Stimulated activated CD8-positive, alpha-beta memory T cell treated with anti-CD3 and anti-CD28 coated beads, Interleukin-2, amount 100 ng/mL, for 1 hour (primary cell): ENCODE measurements at places on chromosomes 12 and 14.
A peak's percentile ranks its signal among the peaks of the same experiment; 100 is the strongest.

DNA sequence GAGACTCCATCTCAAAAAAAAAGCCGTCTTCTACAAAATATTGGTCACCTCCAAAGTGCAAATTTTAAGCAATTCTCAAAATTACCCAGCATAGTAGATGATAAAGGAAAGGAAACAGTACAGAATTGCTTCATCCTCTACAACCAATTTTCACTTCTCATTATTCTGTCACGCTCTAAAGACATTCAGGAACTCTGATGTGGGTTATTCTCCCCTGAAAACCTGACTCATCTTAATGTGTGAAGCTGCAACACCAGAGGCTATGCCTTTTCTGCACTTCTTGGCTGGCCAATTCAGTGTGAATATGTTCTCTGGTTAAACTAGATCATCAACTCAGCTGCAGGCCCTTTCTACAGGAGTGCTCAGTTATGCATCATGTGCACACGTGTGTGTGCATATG, 11.0 kb downstream of the PTGER2 start:
- DNase-seq = no peak

DNA sequence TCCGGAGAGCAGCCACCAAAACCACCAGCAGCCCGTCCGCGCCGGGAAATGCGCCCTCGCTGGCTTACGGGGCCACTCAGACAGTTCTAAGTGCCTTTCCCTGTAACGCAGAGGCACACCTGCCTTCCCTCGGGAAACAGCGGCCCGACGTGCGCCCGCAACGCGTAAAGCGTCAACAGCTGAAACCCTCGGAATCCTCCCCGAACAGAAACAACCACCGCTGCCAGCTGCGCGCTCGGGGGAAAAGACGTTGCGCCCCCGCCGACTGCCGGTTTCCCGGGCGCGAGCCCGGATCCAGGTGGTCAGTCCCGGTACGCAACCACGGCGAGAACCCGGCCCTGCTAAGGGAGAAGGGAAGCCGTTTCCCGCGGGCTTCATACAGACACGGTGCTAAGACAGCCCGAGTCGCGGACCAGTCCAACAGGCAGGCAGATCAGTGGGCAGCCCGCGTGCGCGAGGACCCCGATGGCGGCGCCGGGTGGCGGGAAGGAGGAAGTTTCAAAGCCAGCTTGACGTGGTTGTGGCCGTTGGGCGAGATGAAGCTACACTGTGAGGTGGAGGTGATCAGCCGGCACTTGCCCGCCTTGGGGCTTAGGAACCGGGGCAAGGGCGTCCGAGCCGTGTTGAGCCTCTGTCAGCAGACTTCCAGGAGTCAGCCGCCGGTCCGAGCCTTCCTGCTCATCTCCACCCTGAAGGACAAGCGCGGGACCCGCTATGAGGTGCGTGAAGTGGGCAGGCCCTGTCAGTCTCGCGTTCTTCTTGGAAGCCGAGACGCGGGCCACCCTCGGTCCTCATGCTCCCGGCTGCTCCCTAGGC, at the start of gene LRR1:
Gene LRR1 (plus strand): TSS at position 456 of the 816 bp plus-strand sequence. CDS start 81 bp downstream, at position 537.
- peak; percentile 69 for DNase-seq

DNA sequence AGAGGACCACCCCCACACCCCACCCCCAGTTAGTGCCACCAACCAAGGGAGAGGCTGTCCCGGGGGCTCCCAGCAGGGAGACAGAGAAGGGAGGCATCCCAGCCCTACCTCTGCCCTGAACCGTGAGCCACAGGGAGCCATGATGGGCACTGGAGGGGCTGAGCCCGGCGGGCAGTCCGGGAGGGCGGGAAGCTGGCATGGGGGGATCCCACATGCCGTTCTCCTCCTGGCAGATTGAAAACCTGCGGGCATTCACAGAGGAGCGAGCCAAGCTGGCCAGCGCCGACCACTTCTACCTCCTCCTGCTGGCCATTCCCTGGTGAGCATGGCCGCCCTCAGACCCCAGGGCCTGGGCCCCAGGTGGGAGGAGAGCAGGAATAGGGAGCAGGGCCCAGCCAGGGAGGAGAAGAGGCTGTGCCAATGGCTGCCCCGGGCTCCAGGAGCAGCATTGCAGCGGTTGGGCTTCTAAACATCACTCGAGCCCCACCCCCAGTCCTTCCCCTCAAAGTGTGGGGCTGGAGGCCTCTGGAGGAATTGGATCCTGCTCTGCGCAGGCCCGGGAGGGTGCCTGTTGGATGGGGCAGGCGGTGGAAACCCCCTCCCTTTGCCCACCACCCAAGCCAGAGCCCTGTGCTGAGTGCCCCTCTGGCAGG, 14.5 kb upstream of the ADSS1 start:
- no peak for DNase-seq

DNA sequence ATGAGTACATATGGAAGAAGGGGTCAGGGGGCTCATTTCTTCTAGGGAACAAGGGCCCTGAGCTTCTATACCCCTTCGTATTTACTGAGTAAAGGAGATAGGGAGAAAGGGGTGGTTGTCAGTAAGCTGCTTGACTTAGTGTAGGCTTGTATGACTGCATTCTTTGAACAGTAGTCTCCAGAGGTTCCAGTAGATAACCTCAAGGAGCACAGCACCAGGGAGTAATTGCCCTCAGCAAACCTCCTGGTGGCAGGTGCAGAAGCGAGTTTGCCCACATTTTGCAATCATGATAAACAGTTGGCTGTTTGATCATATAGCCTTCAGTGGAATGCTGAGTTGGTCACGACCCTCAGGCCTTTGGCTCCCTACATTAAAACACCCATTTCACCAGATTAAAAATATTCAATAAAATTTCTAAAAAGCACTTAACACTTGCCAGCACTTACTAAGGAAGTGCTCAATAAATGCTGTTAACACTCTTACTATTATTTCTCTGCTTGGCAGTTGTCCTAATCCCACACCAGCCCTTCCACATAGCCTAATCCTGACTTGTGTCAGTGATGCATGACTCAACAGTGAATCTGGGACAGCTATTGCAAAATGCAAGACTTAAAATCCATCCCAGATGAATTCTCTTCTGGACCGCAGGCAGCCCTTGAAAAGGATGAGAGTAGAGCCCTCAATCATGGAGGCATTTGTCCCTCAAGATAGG, 3.7 kb upstream of the DHRS4L2 start:
- DNase-seq = no peak

DNA sequence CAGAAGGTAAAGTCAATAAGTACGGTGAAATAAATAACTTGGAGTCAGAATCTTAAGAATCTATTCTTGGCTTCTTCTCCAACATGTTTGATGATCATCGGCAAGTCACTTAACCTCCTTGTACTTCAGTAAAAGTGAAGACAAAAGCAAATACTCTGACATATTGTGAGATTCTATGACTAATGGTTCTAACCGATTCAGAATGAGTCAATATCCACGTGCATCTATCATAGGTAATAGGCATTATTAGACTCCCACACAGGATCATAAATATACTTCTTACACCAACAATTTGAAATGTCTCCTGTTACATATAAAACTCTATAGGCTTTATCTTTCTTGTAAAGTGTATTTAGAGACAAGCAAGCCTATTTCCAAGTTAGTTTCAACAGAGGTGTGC, 144.4 kb upstream of the ATXN7L3B start:
- DNase-seq = no peak

DNA sequence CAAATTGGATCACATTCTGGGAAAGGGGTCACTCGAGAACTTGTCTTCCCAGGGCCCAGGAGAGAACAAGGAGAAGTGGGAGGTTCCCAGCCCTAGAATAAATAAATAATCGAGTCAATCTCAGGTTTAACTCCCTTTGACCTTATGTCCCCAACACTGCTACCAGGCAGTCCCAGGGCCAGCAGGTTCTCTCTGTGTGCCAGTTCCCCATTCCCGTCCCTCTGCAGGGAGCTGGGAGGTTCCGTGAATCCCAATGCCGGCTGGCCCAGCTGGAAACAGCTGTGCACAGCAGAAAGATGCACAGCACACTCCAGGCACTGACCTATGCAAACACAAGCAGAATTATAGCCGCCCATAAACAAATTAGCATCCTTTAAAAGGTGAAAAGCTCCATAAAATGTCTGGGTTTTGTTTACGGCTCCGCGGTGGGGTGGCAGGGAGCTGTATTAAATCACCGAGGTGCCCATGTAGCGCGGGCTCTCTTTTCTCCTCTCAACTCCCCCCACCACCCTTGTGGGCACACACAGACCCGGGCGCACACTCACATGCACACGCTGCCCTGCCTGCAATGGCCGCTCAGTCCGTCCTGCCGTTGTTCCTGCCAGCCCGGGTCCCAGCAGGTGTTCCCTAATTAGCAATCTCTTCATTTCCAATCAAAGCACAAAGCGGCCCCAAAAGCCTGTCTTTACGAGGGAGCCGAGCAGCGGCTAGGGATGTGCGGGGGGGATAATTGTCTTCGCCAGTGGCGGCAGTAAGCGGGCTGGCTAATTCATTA, 46.6 kb upstream of the ESRRB start:
- DNase-seq = no peak

GRCh38 chr12:113948151-113948914, 17.8 kb downstream of the RBM19 start:
- DNase-seq = no peak

GRCh38 chr12:19437996-19438395, 1.3 kb upstream of the AEBP2 start:
- no peak for DNase-seq

DNA sequence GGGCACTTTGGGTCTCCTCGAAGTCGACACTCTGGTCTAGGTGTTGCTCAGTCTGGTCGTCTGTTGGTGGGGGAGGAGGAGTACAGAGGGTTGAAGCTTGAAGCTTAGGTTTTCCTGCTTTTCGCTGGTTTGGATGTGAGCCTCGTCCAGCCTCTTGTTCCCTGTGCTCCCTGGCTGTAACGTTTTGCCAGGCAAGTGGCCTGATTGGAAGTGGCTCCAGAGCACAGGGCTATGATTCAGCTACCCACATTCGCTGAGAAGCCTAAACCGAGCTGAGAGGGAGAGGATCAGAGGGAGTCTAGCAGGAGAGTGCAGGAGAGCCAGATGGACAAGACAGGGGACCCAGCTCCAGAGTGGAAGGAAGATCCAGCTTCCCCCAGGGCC, 6.1 kb downstream of the HOXC10 start:
- DNase-seq = no peak

GRCh38 chr12:24561411-24561871, 387.5 kb downstream of the BCAT1 start:
- no peak for DNase-seq

DNA sequence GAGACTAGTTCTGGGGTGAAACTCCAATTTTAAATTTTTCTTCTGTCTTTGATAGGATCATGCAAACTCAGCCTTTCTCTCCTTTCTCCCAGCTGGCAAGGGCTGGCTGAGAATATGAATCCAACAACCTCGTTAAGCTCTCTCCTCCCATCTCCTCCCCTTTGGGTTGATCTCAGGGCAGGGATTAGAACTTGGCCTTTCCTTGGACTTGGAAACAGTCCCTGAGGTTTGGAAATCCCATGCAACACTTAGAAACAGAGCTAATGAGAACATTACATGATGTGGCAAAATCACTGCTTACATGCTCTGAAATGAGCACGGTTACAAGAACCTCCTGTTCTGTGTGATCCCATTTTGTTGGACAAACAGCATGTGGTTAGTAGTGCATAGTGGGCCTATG, 31.6 kb downstream of the ACACB start:
- DNase-seq = no peak

DNA sequence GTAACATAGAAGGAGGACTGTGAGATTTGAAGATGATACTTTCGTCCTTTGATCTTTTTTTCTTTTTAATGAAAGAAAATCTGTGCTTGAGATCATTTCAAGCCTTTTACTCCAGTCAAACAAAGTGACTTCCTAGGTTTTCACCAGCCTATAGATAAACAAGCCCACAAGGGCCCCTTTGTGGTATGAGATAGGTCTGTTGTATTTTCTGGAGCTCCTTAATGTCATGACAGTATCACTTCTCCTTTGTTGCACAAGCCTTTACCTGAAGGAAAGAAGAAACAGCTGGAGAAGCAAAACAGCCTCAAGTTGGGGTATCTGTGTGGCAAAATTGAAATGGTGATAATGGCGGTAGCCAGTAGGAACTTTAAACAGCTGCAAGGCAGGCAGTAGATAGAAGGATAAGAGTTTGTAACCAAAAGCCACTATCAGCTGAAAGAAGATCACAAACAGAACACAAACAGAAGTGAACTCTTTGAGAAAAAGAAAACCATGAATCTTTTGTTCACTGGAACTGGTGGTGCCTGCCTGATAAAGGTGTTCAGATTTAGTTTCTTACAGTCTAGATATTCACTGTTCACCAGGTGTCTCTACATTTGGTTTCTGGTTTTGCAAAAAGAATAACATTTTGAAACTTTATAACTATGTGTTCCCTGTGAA, 96.8 kb downstream of the LGR5 start:
- DNase-seq = no peak

DNA sequence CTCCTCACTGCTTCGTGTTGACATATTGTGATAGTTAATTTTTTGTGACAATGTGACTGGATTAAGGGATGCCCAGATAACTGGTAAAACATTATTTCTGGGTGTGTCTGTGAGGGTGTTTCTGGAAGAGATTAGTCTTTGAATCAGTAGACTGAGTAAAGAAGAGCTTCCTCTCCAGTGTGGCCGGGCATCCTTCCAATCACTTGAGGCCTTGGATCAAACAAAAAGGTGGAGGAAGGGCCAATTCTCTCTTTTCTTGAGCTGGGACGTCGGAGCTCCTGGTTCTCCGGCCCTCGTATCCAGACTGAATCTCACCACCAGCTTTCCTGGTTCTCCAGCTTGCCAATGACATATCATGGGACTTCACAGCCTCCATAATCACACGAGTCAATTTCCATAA, 240.4 kb downstream of the CHST11 start:
- no peak for DNase-seq

- no peak for DNase-seq
These were observed 4.1 kb upstream of the LMO3 start for GRCh38 chr12:16610001-16610585.

GRCh38 chr14:69342928-69343525, 55.1 kb downstream of the ERH start:
- DNase-seq = no peak

- DNase-seq = no peak
These were observed 38.7 kb upstream of the MTERF2 start for GRCh38 chr12:107025671-107026070.

GRCh38 chr12:57459750-57460467, at the start of gene GLI1:
GLI1 (plus strand) TSS chr12:57459785; CDS start chr12:57463692, 3,907 bp downstream.
- no peak for DNase-seq

DNA sequence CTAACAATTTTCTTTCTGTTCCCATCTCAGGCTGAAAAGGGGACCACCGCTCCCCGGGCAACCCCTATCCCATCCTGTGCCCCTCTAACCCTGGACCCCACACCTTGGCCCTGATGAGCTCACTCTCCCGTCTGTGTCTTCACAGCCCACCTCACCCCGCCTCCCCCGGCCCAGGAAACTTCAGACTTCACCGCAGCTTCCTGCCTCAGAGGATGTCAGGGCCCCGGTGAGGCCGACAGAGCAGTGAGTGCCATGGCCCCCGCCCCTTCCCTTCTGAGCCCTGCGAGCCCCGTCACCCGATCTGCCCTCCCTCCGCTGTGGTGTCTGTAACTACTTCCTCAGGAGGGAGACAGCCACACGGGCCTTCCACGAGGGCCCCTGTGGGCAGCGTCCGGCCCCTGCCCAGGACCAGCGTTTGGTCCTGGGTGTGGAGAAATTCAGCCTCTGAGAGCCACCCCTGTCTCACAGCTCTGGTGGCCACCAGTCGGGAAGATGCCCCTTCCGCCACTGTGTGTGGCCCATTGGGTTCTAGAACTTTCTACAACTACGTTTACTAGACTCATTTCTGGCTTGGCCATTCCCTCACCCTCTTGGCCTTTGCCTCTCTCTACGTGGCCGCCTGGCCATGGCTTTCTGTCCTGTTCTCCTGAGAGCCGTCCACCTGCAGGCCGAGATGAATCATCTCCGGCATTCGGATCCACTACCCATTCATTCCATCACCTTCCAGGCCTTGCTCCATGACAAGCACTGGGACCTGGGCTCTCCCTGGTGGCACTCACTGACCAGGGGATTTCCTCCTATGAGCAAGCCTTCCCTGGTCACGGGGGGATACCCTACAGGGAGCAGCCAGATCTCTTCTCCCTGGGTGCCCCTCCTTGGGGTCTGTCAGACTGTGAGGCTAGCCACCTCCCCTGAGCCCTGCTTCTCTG, 3.4 kb downstream of the RHOF start:
- peak; percentile 90 for DNase-seq
